ENCODE measurements at places on chromosomes 7 and 10. TPM values are rescaled to one million over a fixed set of nuclear protein-coding genes. Genes with fewer than 3 reads are reported as not detected.

DNA sequence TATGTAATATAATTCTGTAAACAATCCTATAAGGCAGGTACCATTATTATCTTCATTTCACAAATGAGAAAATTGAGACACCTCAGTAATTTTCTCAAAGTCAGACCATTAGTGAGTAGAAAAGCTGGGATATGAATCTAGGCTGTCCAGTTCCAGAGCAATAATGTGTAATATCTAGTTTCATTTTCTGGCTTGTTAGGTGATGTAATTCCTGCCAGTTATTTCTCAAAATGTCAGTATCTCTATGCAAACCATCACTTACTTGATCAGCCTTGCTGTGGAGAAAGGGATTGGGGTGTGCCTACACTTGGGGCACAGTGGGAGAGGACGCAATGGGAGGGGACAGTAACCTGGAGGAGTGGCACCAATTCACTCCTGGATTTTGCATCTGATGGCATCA is 157.5 kb downstream of the LYZL1 start:
- no peak for DNase-seq

DNA sequence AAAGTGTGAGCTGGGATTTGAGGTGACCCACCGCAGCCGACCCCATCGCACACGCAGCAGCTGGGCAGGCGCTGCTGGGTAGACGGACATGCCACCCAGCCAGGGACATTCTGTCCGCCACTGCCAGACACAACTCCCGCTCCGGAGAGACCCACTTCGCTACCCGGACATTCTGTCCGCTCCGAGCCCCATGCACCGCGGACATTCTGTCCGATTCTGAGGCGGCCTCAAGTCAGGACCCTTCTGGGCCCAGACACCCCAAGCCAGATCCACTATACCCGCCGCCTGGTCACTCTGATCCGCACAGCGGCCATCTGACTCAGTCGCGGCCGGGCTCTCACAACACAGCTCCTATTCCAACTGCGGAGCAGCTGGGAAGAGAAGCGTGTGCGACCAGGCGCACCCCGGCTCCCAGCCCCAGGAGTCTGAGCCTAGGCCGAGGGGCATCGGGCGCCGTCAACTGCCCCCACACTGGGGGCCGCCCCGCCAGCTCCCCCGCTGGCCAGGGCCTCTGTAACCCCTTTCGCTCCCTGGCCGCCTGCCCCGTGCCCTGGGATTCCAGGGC is 763 bp downstream of the PITX3 start:
- DNase-seq: no peak

OLAH gene
- polyA plus RNA-seq: not detected

DNA sequence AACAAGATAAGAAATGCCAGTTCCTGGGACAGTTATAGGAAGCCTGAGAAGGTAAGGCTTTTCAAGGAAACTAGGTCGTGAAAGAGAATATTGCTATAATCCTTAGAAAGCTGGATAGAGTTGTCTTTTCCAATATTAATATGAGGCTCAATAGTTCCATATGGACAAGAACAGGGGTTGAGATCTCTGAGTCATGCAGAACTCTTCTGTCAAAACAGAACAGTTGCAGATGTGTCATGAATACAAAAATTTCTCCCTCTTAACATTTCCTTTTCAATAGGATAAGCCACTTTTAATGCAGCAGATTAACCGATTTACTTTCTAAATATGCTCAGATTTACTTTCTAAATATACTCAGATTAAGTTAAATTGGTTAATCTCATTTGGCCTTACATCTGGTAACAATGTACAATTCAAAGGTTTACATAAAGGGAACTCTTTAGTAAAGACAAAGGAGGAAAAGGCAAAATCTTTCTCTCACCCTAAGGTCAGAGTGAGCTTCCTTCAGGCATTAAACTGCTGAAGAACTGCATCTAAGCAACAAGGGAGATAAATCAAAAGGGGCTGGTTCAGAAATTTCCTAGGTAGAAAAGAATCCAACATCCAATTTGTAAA is 104.7 kb upstream of the PCDH15 start:
- no peak for DNase-seq

DNA sequence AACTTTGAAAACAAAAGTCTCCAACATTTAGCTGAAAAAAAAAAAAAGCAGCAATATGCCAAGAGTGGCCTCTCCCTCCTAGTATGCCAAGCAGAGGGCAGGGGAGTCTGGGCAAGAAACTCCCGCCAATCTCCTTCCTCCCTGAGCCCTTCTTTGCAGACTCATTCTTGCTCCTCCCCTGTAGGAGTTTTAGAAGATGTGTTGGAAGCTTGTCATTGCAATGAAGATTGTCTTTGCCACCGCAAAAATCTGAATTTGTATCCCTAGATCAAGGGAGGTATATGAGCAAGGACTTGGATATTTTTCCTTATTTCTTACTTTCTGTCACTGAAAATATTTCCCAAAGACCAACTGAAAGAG is 2.6 kb upstream of the TNS3 start:
- no peak for DNase-seq

All from hindlimb muscle (tissue), 1 donor.